Esophagus squamous epithelium (tissue), 5 donors: ENCODE measurements at places on chromosomes 4 and X.

DNA sequence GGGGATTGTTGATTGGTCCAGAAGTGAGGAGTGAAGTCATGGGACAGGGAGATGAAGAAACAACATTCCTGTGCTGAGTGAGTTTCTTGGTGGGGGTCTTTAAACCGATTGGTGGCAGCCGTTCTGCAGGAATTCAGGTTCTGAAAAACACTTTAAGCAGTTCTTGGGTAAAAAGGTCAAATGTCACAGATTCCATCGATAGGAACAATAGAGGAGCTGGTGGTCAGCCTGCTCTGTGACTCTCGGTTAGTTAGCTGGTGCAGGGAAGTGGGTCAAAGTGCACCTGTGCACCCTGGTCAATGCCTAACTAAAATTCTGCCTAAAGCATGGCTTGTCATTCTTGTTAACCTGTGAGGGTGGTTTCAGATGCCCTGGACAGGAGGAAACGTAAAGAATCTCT, 34.6 kb upstream of the MGST2 start:
- H3K27ac ChIP-seq, result no peak overlapping the region
- no peaks in the 10 kb centered on the region for H3K27me3 ChIP-seq
- DNase-seq, result no peak
- no peak overlapping the region for H3K4me3 ChIP-seq
- H3K36me3 ChIP-seq, result no peaks in the 10 kb centered on the region

- H3K27ac ChIP-seq, result no peak overlapping the region
- no peaks in the 10 kb centered on the region for H3K36me3 ChIP-seq
- no peaks in the 10 kb centered on the region for H3K4me1 ChIP-seq
- no peak overlapping the region for H3K4me3 ChIP-seq
Observed at GRCh38 chr4:5996641-5997040, 21.6 kb downstream of the C4orf50 start.

DNA sequence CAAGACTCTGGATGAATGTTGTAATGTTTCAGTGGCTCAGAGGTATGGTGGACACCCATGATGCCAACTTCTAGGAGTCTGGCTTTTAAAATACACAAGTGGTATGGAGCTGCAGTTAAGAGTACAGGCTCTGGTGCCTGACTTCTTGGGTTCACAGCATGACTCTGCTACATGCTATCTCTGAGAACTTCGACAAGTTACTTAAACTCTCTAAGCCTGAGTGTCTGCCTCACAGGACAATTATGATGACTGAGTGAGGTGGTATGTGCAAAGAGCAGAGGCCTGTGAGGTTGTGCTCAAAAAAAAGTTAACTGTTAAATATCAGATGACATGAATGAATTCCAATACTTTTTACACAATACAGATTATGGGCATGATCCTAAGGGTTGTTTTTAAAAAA, 90.9 kb upstream of the SRD5A3 start:
- H3K27ac ChIP-seq, result no peak overlapping the region
- H3K36me3 ChIP-seq, result no peaks in the 10 kb centered on the region
- H3K4me1 ChIP-seq, result no peaks in the 10 kb centered on the region
- no peaks in the 10 kb centered on the region for H3K27me3 ChIP-seq
- H3K4me3 ChIP-seq, result no peak overlapping the region
- no peak for DNase-seq

- H3K4me3 ChIP-seq, result no peak overlapping the region
- no peaks in the 10 kb centered on the region for H3K27me3 ChIP-seq
Observed at GRCh38 chrX:14420841-14421240, 108.5 kb upstream of the GLRA2 start.

DNA sequence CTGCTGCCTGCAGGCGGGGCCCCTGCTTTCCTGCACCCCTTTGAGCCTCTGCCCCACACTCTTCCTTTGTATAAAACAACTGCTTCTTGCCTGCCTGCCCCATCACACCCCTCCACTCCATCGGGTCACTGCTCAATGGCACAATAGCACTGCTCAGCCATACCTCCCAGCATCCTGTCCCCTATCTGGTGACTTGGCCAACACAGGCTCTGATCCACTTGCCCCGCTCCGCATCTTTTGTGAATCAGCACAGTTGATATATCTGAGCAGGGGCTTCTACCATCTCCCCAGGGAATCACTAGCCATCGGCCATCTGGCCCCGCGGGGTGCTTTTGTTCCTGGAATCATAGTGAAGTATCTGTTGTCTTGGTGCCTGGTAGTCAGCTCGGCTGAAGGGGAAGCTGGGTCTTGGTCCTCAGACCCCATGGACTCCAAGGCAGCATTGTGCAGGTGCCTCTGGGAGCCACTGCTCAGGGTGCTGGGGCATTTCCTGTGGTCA, 45.3 kb downstream of the MAP7D3 start:
- no peaks in the 10 kb centered on the region for H3K36me3 ChIP-seq
- no peak for DNase-seq
- peaks cover 24% of the 10 kb centered on the region for H3K4me1 ChIP-seq
- H3K27me3 ChIP-seq, result no peaks in the 10 kb centered on the region

GRCh38 chr4:8891646-8892555, 20.3 kb upstream of the HMX1 start:
- no peak for DNase-seq
- H3K4me3 ChIP-seq, result no peak overlapping the region
- no peaks in the 10 kb centered on the region for H3K4me1 ChIP-seq
- no peaks in the 10 kb centered on the region for H3K36me3 ChIP-seq

DNA sequence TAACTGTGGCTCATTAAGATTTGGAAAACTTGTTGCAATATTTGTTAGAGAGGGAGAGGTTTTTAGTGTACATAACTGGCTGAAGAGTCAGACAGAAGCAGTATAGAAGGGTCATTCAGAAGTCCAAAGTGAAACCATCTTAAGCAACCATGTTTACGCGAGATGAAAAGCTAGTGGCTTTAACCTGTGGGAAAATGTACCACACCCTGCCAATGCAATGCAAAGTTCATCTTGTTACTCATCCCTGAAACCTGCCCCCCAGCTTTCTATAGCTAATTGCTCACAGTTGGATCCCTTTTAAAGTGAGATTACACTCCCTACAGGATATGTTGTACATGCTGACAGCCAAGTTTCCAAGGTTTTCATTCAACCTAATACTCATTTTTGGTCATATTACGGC, 96.7 kb upstream of the RAPGEF2 start:
- H3K27me3 ChIP-seq, result no peaks in the 10 kb centered on the region
- no peak overlapping the region for H3K27ac ChIP-seq
- no peaks in the 10 kb centered on the region for H3K36me3 ChIP-seq
- DNase-seq, result no peak
- H3K4me1 ChIP-seq, result peaks cover 5% of the 10 kb centered on the region
- H3K4me3 ChIP-seq, result no peak overlapping the region

DNA sequence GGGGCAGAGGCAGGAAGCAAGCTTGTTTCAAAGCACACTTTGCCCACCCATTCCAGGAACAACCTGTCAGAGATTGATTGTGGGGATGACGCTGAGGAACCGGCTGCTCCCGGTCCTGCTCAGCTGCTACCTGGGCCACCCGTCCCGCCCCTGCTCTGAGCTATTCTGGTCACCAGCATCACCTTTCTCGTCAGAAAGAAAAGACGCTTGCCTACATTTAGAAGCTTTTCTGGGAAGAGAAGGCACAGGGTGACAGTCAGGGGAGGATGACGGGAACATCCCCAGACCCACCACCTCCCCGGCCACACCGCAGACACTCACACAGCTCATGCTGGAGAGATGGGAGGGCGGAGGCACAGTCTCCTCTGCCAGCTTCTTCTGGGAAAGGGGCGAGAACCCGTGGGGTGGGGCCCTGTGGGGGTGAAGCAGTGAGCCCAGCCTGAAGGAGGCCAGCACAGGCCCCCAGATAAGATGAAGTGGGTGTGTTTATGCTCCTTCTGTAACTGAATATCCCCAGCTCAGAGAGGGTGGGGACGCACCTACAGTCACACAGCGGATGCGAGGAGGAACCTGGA, 81.8 kb downstream of the CPZ start:
- no peak for DNase-seq
- no peak overlapping the region for H3K4me3 ChIP-seq
- no peaks in the 10 kb centered on the region for H3K27me3 ChIP-seq
- no peaks in the 10 kb centered on the region for H3K4me1 ChIP-seq
- no peaks in the 10 kb centered on the region for H3K36me3 ChIP-seq
- no peak overlapping the region for H3K27ac ChIP-seq
